Muscle of leg (tissue), 16 donors: ENCODE measurements at places on chromosomes 5 and 9.
A peak's percentile ranks its signal among the peaks of the same experiment; 100 is the strongest.

DNA sequence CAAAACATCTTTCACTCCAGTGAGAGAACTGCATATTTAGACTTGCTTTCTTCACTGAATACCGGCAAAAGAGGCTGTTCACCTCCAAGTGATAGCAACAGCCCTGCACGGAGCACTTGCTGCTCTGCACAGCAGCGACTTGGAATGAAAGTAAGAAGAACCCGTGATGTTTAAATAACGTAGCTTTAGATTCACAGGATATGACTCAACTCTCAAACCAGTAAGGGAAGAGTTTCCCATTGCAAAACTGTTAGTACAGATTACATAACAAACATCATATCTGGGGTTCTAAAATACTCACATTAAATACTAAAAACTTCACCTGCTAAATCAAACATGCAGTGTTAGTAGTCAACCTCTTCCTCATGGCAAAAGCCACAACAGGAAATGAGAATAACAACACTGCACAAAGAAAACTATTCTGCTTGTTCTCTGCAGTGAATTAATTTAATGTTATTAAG lies 203.4 kb downstream of the MCTP1 start:
- H3K27ac ChIP-seq = peak overlapping the region; percentile 79
- peak; percentile 80 for DNase-seq
- no peaks in the 10 kb centered on the region for H3K27me3 ChIP-seq
- H3K4me1 ChIP-seq = no peaks in the 10 kb centered on the region
- H3K4me3 ChIP-seq = peak overlapping the region; percentile 16
- no peaks in the 10 kb centered on the region for H3K36me3 ChIP-seq

DNA sequence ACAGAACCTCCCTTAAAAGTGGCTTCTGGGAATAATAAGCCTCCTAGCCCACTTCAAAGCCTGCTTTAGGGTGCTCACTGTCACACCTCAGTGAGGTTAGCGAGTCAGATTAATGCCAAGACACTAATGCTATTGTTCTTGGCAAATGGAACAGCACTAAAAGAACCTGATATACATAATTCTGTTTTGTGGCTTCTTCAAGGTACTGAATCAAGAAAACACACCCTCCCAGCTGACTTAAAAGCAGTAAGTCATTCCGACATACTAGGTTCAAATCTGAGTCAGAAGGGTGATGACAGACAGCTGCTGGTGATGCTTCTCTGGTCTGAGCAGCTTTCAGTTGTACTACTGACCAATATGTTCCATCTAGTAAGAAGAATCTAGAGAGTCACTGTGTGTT lies 121.6 kb downstream of the OXCT1 start:
- no peak overlapping the region for H3K27ac ChIP-seq
- no peaks in the 10 kb centered on the region for H3K4me1 ChIP-seq
- H3K4me3 ChIP-seq = no peak overlapping the region
- DNase-seq = no peak
- no peaks in the 10 kb centered on the region for H3K27me3 ChIP-seq

DNA sequence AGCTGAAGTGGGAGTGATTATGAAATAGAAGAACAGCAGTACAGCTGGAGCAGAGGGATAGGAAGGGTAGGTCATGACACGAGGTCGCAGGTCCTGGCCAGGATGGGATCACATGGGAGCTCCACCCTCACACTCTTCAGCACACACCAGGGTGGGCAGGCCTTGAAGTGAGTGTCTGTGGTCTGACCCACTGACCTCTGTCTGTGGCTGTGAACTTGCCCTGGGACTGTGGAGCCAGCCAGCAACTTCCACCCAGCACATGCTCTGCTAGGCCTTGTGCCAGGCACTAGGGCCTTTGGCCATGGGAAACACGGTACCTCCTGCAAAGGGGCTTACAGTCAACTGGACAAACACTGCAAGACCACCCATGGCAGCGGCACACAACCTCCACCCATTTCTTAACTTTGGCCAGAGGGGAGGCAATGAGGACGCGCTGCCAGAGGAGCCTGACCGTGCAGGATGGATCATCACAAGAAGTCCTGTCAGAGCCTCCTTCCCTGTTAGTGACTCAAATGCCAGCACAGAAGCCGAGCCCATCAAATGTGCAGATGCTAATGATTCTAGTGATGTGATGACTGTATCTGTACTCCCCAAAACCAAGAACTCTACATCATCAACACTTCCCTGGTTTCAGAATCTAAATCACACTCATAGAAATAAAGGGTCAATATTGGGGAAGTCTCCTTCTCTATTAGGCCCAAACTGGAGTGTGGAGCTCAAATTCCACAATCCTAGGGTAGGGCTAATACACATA lies 113.6 kb downstream of the DPYSL3 start:
- H3K4me1 ChIP-seq = no peaks in the 10 kb centered on the region
- no peak for DNase-seq
- H3K4me3 ChIP-seq = no peak overlapping the region
- H3K27ac ChIP-seq = no peak overlapping the region
- H3K36me3 ChIP-seq = peaks cover 61% of the 10 kb centered on the region

DNA sequence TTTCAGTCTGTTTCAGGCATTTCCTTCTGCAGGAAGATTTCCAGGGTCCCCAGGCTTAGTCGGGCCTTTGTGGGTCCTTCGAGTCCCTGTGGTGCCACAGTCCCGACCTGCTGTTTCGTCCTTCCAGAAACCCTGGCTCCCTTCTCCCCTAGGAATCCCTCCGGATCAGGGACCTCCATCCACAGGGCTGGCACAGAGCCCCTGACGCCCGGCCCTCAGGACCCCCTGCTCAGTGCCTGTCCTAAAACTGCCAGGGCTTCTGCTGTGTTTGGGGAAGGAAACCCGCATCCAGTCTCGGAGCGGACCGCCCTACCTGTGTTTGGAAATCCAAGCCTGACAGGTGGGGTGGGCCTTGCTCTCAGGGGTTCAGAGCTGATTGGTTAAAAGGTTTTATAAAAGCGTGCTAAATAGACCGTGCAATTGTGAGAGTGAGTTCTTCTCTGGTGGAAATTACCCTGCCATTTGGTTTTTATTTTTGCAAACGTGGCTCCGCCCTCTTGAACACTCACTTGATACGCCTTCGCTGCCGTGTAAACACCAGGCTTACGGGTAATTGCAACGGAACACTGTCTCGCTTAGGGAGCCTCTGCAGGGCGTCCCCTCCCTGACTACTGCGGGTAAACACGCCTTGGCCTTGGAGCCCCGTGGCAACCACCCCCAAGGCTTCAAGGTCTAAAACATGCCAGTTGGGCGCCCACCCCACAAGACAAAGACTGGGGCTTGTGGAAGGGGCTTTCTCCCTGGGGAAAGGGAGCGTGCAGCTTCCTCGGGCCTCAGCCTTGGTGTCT lies 121.2 kb downstream of the PHF2 start:
- H3K27me3 ChIP-seq = no peaks in the 10 kb centered on the region
- H3K4me3 ChIP-seq = no peak overlapping the region
- H3K4me1 ChIP-seq = no peaks in the 10 kb centered on the region
- H3K36me3 ChIP-seq = no peaks in the 10 kb centered on the region
- DNase-seq = no peak

DNA sequence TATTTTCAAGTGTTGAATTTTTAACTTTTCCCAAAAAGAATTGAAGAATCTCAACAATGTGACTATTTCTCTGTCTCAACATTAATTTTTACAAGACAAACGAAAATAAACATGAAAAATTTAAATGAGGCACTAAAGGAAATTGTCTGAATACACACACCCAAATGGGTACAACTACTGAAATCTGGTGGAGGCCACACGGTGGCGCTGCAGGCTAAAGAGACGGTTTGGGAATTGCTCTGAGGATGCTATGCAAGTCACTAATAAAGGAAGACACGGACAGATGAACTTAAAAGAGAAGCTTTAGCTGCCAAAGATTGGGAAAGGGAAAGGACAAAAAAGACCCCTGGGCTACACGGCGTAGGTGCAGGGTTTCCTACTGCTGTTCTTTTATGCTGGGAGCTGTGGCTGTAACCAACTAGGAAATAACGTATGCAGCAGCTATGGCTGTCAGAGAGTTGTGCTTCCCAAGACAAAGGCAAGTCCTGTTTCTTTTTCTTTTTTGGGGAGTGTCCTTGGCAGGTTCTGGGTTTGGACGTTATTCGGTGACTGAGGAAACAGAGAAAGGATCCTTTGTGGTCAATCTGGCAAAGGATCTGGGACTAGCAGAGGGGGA lies at the start of gene PCDHB10:
Gene PCDHB10, plus strand, starts transcription at position 244 of the 616 bp plus-strand sequence. Its CDS starts 200 bp downstream, at position 444.
- peak; percentile 11 for DNase-seq
- H3K27me3 ChIP-seq = peaks cover 7% of the 10 kb centered on the region
- H3K4me3 ChIP-seq = no peak within 1 kb of the TSS
- H3K4me1 ChIP-seq = no peaks in the 10 kb centered on the region
- no peak within 1 kb of the TSS for H3K27ac ChIP-seq

DNA sequence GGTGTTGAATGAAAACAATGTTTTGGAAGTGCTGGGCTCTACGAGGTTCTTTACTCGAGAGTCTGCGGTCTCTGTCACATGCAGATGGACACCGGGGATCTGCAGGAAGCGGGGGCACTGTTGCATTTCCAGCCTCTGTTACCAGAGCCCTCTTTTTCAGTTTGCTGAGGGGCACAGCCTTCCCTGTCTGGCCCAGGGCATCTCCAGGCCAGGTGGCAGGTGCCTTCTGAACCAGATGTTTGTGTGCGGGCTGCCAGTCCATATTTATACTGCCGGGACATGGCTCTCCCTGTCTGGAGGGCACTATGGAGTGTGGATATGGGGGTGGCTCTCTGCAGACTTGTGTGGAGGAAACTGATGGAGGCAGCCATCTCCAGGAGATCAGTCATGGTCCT lies 18.7 kb upstream of the POMT1 start:
- H3K4me3 ChIP-seq = no peak overlapping the region
- no peaks in the 10 kb centered on the region for H3K27me3 ChIP-seq
- no peak for DNase-seq

GRCh38 chr9:91690540-91691249 lies 259.3 kb downstream of the ROR2 start:
- no peaks in the 10 kb centered on the region for H3K36me3 ChIP-seq
- no peak for DNase-seq
- H3K27ac ChIP-seq = no peak overlapping the region

DNA sequence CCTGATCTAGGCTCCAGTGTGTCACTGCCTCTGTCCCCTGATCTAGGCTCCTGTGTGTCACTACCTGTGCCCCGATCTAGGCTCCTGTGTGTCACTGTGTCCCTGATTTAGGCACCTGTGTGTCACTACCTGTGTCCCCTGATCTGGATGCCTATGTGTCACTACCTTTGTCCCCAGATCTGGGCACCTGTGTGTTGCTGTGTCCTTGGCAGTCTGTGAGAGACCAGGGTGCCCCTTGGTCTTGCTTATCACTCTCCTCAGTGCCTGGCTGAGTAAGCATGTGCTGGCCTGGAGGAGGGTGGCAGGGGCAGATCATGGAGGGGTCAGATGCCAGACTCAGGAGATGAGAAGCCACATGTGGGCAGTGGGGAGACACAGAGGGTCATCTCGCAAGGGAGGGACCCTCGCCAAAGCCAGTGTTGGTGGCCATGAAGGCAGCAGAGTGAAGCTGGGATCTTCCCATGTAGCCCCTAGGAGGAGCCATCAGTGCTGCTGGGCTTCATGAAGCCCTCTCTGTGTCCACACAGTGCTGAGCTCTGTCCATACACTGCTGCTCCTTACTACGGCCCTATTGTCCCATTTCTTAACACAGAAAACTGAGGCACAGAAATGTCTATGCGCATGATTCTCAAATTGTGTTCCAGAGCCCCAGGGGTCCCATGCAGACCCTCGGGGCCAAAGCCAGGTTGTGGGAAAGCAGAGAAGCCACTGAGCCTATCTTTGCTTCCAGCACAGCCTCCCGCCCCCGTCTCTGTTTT lies 15.5 kb downstream of the OLFML2A start:
- no peaks in the 10 kb centered on the region for H3K27me3 ChIP-seq
- peaks cover 65% of the 10 kb centered on the region for H3K4me1 ChIP-seq
- no peak for DNase-seq
- peaks cover 51% of the 10 kb centered on the region for H3K36me3 ChIP-seq
- peak overlapping the region; percentile 87 for H3K27ac ChIP-seq

DNA sequence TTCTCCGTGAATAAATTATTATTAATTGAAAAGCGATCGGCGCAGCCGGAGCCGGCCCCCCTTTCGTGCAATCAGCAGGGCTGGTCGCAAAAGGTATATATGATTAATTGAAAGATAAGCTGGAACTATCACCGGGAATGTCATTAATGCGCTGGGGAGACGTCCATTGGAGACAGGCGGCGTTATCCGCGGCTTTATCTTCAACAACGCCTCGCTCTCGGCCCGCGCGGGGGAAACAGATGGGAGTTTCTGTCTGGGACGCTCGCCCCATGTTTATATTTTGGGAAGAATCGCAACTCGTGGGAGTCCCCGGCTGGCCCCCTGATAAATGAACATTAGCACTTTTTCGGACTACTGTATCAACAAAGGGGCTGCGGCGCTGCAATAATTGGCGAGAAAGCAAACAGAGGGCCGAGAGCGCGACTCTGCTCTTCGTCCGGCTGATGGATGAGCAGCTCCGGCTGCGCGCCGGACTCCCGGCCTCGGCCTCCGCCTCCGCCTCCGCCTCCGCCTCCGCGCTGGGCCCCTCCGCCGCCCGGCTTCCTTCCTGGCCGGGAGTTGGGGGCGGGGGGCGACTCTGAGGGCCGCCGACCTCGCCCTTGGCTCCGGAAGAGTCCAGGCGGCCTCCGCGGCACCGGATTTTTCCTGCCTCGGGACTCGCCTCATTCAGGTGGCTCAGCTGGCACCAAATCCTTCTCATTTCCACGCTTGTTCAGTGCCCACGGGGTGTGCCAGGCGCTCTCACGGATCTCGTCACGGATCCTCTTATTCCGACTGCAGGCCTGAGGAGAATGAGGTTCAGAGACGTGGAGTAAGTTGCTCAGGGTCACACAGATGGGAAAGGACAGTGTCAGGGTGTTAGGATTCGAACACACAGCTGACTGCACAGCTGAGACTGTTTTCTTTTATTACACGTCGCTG lies 3.6 kb upstream of the NKX2-5 start:
- H3K4me1 ChIP-seq = peaks cover 22% of the 10 kb centered on the region
- peaks cover 90% of the 10 kb centered on the region for H3K27me3 ChIP-seq
- H3K27ac ChIP-seq = no peak overlapping the region
- H3K36me3 ChIP-seq = no peaks in the 10 kb centered on the region
- no peak overlapping the region for H3K4me3 ChIP-seq
- peak; percentile 22 for DNase-seq

DNA sequence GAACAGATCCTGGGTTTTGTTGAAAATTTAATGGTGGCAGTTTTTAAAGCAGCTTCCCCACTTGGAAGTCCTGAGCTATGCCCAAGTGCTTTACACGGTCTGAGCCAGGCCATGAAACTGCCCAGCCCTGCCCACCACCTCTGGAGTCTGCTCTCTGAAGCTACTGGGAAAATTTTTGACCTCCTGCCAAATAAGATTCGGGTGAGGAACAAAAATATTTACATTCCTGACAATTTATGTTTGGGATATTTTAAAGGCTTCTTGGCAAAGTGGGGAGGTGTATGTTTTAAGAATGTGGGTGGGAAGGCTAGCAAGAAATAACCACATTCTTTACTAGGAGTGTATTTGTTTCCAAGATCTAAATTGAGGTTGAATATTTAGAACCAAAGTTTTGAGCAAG lies 50.0 kb downstream of the HACD4 start:
- no peaks in the 10 kb centered on the region for H3K27me3 ChIP-seq
- H3K4me1 ChIP-seq = peaks cover 7% of the 10 kb centered on the region
- peak; percentile 51 for DNase-seq
- H3K36me3 ChIP-seq = peaks cover 6% of the 10 kb centered on the region
- peak overlapping the region; percentile 39 for H3K27ac ChIP-seq
